ENCODE measurements at places on chromosomes 16 and 17.
A peak's percentile ranks its signal among the peaks of the same experiment; 100 is the strongest.

GRCh38 chr16:7744546-7745264, 412.1 kb downstream of the RBFOX1 start:
- DNase-seq: peak; percentile 21

DNA sequence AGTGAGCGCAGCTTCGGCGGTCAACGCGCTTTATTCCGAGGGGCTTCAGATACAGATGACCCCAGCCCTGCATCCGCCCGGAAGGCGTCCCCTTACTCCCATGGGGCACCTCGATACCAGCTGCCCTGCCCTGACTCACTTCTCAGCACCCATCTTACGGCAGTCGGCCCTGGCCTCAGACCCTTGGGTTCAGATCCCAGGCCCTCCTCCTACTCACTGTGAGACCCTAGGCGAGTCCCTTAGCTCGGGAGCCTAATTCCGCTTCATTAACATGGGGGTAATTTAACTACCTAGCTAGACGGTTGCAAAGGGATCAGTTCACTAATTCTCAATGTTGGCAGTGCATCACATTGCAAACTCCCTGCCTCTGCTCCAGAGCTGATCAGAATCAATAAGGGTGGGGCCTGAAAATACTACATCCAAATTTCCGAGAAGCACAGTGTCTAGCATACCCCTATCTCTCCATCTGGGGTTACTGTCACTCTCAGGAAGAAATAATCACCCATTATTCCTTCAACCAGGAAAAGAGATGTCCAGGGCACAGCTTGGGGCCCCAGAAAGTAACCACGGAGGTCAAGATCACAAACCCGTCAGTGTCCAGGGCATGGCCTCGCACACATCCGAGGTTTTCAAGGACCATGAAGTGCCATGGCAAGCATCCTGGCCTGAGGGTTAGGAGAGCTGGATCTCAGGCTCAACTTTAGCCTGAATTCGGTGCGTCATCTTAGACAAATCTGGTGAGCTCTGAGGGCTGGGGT, 415 bp upstream of the FLOT2 start:
- DNase-seq: no peak

GRCh38 chr17:21279582-21279981, 4.9 kb upstream of the MAP2K3 start:
- no peak for DNase-seq

- DNase-seq: no peak
These were observed 100.3 kb downstream of the IRX5 start for GRCh38 chr16:55030944-55031343.

- DNase-seq: no peak
These were observed 610.2 kb downstream of the MAF start for GRCh38 chr16:78990309-78990701.

GRCh38 chr17:10744501-10745000, 14.7 kb upstream of the TMEM220 start:
- no peak for DNase-seq

DNA sequence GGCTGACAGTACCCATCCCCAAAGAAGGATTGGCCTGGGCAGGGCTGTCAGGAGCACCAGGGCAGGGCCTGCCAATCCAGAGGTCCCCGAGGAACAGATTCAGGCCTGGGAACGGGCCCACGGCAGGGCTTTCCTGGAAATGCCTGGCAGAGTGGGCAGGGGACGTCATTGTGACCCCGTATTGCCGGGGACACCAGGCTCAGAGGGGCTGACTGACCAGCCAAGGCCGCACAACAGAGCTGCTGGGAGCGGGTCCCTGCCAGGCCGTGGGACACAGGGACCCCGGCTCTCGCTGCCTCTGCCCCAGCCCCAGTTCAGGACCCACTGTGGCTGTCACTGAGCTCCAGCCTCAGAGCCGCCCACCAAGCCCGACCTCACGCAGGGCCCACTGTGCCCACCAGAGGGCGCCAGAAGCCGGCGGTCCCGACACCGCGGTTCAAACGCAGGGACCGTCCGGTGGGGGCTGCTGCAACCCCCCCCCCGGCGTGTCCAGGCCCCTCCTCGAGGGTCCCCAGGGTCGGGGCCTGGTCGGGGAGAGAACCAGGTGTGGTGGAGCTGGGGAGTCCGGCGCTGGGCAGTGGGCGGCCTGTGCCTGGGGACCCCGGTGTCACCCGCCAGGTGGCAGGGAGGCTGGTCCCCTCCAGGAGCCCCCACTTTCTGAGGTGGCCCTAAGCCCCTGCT, 15.2 kb upstream of the SSTR5 start:
- no peak for DNase-seq

DNA sequence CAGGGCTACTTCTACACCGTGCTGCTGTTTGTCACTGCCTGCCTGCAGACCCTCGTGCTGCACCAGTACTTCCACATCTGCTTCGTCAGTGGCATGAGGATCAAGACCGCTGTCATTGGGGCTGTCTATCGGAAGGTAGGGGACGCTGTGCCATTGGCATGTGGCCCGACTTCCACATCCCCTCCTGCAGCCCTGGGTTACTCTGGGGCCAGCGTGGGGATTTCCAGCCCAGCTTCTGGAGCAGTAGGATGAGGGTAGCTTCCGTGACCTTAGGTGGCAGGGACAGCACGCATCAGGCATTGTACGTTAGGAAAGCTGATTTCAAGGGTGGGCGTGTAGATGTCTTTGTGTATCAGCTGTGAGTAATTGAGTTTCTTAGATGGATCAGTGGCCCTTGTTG, 96.5 kb downstream of the ABCC1 start:
- no peak for DNase-seq

GRCh38 chr17:68801335-68802247, 153.6 kb downstream of the ABCA8 start:
- DNase-seq: no peak

DNA sequence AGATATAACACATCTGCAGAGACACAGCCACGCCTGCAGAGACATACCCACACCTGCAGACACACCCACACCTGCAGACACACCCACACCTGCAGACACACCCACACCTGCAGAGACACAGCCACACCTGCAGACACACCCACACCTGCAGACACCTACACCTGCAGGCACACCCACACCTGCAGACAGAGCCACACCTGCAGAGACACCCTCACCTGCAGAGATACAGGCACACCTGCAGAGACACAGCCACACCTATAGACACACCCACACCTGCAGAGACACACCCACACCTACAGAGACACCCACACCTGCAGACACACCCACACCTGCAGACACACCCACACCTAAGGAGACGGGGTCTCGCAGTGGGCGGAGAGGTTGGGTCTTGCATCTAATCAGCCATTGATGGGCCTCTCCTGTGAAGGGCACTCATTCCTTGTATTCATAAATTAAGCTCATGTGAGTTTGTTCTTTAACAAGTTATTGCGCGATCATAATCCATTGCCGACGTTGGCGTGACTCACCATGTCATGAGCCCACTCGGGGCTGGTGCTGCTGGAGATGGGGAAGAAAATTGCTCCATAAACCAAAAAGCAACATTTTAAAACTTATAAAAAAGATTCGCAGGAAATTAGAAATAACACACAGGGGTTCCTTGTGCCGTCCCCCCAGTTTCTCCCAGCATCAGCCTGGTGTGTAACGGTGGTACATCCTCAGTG, 28.9 kb upstream of the CDH15 start:
- DNase-seq: no peak

- DNase-seq: peak; percentile 79
These were observed 1.3 kb downstream of the B3GNT9 start for GRCh38 chr16:67149276-67150046.
